SW 1271 (cell line): ENCODE measurements at places on chromosomes 5 and 9.

GRCh38 chr5:160333721-160334120, 21.4 kb upstream of the CCNJL start:
- no peak for DNase-seq

DNA sequence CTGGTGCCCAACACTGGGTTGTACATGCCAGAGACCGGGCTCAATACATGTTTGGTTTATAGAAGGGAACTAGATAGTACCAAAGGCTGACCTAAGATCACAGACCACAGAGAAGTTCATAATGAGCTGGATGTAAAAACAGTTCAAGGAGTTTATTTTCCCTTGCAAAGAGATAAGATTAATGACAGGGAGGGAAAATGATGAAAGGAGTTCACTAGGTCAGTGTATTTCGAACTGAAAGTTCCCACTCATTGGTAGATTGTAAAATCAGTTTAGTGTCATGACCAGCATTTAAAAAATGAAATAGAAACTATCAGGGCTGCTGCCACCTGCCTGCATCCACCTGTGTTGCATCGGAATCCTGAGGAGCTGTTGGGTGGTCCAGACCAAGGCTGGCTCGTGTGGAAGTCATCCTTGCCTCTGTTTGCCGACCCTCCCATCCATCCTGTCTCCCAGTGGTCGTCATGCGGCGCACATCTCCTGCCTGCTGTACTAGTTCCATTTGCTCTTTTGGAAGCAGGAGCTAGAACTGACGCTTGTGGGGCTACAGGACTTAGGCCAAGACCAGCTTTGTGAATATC, 21.1 kb downstream of the TBC1D2 start:
- DNase-seq = no peak

- DNase-seq = peak; percentile 20
Observed at GRCh38 chr5:173454361-173454735, 126.1 kb upstream of the STC2 start.

GRCh38 chr5:172442592-172442991, 11.7 kb downstream of the SH3PXD2B start:
- DNase-seq = no peak

- no peak for DNase-seq
Observed at GRCh38 chr5:4909086-4909485, 231.0 kb upstream of the ADAMTS16 start.

DNA sequence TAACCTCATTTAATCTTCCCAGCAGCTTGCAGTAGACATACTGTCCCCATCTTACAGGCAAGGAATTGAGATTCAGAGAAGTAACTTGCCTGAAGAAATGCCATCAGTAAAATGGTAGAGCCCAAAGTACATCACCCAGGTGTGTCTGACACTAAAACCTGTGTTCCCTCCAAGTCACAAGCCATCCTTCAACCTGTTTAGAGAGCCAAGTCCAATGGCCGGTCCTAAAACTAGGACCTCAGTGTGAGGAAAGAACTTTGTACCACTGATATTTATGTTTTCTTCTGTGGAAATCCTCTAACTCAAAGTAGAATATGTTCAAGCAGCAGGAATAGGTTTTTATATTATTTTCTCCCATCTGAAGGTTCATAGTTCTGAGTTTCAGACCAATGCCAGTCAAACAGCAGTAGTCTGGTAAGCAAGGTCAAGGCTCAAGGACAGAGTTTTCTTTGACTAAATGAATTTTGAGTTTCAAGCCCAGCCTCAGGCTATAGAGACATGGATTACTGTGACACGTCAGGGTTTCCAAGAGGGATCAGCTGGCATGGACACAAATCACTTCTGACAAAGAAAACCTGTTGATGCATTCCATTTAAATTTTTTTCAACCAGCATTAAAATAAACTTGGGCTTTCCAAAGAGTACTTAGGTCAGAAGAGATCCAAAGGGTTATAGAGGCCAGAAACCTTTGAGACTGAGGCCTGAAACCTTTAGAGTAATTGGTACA, 80.9 kb upstream of the PLPP6 start:
- no peak for DNase-seq

DNA sequence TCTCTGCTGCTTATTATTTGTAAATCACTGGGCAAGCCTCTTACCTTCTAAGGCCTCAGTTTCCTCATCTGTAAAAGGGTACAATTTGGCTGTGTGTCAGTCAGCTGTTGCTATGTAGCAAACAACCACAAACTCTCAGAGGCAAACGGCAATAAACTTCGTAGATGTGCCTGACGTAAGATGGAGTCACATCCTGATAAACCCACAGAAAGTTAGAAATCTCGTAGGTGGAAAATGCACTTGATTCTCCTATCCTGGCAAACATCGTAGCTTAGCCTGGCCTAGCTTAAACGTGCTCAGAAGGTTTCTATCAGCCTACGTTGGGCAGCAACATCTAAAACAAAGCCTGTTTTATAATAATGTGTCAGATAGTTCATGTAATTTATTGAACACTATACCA, 35.0 kb upstream of the UNC5A start:
- DNase-seq = no peak

- DNase-seq = no peak
Observed at GRCh38 chr5:111143910-111144309, 51.8 kb downstream of the WDR36 start.

- no peak for DNase-seq
Observed at GRCh38 chr5:113114559-113114958, 138.0 kb downstream of the DCP2 start.

DNA sequence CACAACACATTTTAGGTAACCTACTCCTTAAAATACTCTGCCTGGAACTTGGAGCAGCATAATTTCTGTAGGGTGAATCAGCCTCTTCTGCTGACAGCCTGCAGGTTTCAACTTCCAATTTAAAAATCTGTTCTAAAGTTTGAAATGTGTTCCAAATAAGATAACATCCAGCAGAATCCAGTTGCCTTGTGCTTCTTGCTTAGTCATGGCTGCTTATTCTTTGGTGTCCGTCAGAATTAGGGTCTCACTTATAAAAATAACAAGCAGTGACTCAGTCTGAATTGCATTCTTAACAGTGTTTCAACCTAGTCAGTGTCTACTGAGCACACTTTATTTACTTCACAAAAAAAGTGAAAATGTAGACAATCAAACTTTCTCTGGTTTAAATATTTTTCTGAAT, 3.7 kb downstream of the CDH6 start:
- no peak for DNase-seq

- DNase-seq = peak; percentile 17
Observed at GRCh38 chr5:138334867-138335447, 3.1 kb upstream of the FAM53C start.

- DNase-seq = no peak
Observed at GRCh38 chr9:3477236-3477834, 48.5 kb downstream of the RFX3 start.

GRCh38 chr9:7211657-7212056, 453.9 kb downstream of the KDM4C start:
- no peak for DNase-seq

DNA sequence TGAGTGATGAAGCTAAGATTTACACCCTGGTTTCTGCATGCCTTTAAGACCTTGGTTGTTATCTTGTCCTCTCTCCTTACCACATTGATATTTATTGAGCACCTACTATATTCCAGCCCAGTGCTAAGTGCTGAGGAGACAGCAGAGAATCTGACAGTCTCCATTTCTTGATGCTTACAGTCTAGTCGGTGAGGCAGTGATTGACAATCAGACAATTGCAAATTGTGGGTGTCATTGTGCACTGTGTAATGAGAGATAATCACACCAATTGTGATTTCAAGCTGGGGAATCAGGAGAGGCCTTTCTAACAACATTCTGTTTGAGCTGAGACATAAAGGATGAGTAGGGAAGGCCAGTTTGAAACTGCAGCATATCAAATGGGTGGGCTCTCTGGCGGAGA, 41.7 kb upstream of the PPARGC1B start:
- no peak for DNase-seq

DNA sequence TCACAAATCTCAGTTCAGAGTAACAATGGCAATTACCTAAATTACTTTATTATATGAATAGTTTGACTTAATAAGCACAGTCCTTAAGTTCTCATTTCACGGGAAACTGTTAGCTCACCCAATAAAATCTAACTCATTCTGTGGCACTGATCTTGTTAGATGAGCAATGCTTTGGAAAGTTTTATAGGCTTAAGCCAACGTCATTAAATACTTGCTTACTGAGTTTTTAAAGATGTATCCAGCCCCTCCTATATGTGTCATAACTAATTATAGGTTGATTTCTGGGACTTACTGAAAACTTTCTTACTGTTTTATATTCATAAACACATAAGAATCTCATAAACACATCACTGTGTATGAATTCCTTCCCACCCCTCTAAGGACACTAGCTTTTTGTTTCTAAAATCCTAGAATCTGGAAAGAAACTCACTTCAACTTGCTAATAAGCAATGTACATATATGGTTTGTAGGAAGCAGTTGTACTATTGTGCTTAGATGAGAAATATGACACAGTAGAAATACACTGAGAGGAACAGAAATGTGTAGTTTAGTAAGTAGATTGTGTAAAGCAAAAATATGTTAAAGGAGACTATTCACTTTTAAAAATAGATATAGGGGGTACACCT, 14.1 kb upstream of the MARCOL start:
- no peak for DNase-seq

DNA sequence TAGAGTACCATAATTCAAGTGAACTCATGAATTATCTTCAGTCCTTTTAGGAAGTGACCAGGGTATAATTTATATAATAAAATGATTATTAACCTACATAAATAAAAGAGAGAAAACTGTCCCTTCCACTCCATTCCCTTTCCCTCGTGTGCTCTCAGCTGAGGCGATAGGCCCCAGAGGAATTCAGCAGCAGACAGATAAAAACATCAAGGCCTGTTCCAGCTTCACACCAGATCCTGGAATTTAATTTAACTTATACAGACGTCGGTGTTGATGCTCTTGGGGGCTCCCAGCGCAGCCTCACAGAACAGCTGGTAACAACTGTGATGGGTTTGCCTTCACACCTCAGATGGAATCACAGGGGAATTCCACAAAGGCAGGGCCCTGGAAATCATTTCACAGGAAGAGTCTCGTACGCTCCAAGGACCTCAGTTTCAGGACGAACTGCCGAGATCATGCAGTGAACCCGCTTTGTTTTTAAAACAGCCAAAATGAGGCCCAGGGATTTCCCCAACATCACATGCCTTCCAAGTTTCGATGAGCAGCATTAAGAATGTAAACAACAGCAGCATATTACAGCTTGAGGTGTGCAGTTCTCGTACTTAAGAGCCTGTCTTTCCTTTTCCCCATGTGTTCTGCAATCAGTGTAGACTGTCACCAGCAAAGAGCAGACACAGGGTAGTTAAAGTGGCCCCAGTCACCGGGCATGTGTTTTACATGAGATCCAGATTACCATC, 73.6 kb upstream of the ALDH1B1 start:
- DNase-seq = no peak

- no peak for DNase-seq
Observed at GRCh38 chr9:72907421-72907820, 45.4 kb downstream of the ALDH1A1 start.

- DNase-seq = no peak
Observed at GRCh38 chr5:126877602-126878001, 100.7 kb downstream of the LMNB1 start.

DNA sequence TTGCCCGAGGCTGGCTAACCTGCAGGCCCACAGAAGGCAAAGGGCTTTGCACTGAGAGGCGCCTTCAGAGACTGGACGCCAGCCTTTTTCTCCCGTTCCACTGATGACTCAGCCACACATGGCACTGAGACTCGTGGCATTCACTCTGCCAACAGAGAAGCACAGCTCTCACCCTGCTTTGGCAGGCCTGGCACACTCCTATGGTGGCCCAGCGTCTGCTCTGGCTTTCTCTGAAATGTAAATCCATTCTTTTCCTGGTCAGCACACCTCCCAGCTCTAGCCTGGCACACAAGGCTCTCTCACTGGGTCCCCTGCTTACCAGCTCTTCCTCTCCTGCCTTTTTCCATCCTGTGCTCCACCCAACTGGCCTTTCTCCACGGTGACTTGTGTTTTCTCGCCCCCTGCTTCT, 5.9 kb upstream of the MELK start:
- no peak for DNase-seq

DNA sequence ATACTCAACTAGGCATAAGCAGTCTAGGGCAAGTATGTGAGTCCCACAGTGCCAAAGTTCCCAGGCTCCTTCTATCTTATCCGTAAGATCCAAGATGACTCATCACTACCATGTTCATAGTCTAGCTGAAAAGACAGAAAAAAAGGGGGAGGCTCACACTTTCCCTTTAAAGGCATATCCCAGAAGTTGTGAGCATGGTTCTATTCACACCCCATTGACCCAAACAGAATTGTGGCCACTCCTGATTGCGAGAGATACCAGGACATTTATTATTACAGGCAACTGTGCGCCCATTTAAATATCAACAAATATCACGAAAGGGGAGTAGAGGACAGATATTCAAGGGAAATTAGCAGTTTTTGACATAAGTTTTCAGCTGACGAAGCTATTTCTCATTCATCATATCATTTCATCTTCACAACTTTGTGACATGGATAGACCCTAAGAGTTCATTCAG, 8.1 kb upstream of the PFDN1 start:
- peak; percentile 80 for DNase-seq

- DNase-seq = no peak
Observed at GRCh38 chr5:165757791-165758190, 2252.4 kb downstream of the MAT2B start.

DNA sequence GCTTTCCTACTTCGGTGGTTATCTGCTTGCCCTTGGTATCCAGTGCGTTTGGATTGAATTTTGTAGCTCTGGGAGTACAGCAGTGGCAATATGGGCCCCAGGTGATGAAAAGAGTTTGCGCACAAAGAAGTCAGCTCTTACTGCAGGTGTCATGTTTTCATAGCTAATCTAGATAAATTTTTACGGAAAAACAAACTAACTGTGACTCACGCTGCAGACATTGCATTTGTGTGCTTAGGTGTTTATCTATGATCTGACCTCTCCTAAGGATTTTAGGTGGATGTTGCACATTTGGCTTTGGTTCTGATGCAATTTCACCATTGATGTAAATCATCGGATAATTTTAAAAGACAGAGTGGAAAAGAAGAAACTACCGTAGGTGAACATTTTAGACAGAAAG, 92.1 kb downstream of the VCAN start:
- DNase-seq = no peak

- DNase-seq = no peak
Observed at GRCh38 chr5:107253246-107253645, 417.5 kb downstream of the EFNA5 start.

GRCh38 chr5:176736301-176736930, 73.9 kb upstream of the UNC5A start:
- no peak for DNase-seq

- no peak for DNase-seq
Observed at GRCh38 chr9:76321195-76321828, 72.9 kb downstream of the RFK start.

GRCh38 chr9:102950346-102950745, 44.8 kb upstream of the CYLC2 start:
- no peak for DNase-seq

DNA sequence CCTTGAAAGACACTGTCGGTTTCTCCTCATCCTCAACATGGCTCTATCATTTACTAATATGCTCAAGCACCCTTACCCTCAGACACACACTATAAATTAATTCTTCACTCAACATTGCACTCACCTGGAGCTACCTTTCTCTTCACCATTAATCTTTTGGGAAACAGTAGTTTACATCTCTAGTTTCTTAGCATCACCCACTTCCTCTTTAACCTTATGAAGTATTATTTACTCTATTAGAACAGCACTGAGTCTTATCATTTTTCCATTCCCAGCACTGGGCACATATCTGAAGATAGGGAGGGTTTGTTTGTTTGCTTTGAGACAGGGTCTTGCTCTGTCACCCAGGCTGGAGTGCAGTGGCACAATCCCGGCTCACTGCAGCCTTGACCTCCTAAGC, 213.5 kb downstream of the SMARCA2 start:
- no peak for DNase-seq

- no peak for DNase-seq
Observed at GRCh38 chr9:130607640-130608420, 28.5 kb downstream of the FUBP3 start.
